ENCODE measurements at places on chromosomes 16 and 17.

- no peak for DNase-seq
These were observed 125.5 kb upstream of the CACNG3 start for GRCh38 chr16:24130494-24131085.

GRCh38 chr16:762595-763268 lies 2.2 kb downstream of the MSLN start:
- no peak for DNase-seq

- no peak for DNase-seq
These were observed 18.8 kb upstream of the CDK5R1 start for GRCh38 chr17:32467949-32468348.

DNA sequence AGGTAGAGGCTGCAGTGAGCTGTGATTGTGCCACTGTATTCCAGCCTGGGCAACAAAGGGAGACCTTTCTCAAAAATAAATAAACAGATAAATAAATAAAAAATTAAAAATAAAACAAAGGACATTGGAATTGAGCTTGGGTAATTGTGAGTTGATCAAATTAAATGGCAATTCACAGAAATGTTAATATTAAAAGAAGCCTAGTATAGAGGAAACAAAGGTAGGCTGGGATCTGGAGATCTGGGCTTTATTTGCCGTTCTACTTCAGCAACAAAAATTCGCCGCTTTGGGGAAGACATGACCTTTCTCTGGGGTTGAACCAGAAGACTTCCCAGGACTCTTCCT lies 332 bp upstream of the VPS25 start:
- DNase-seq: no peak

DNA sequence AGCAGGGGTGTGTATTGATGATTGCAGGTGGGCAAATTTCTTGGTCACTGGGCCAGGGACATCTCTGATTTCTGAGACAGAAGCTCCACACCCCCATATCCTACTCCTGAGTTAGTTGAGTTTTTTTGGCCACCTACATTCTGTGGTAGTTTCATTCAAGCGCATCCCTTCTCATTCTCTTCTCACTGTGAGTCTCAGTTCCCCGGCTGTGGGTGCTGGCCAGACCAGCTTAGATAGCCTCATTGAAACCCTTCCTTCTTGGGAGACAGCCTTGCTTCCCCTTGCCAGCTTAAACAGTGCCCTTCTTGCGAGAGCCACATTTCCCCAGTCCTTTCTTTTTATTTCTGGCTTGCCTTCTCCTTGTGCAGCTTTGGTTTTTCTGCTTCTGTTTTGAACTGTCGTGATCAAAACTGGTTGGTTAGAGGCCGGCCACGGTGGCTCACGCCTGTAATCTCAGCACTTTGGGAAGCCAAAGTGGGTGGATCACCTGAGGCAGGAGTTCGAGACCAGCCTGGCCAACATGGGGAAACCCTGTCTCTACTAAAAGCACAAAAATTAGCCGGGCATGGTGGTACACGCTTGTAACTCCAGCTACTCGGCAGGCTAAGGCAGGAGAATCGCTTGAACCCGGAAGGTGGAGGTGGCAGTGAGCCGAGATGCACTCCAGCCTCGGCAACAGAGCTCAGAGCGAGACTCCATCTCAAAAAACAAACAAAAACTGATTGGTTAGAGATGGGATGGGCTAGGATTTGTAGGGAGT lies 2.8 kb downstream of the GPT2 start:
- DNase-seq: no peak

DNA sequence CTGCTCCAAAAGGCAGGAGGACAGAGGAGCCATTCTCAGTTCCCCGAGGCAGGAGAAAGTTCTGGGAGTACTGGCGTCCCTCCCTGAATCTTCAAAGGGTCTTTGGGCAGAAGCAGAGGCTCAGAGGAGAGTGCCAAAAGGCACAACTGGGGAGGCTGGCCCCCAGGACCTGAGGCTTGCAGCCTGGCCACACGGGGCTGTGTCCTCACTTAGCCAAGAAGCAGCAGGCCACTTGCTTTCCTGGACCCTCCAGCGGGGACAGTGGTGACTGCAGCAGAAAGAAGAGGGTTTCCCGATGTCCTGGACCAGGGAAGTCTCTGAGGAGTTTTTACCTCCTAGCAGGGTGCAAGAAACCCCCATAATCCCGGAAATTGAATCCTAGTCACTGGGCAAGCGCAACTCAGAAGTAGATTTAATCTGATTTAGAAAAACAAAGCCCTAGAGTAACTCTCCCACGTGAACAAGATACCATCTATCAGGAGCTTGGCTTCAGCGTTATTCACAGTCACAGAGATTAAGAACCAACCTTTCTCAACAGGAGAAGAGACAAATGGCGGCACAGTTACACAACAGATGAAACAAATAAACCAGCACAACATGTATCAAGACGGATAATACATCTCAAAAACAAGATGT lies 25.5 kb upstream of the BCO1 start:
- no peak for DNase-seq

GRCh38 chr17:60887614-60888028 lies 210.0 kb downstream of the BCAS3 start:
- no peak for DNase-seq

GRCh38 chr16:56370875-56371659 lies 54.3 kb downstream of the AMFR start:
- peak; percentile 61 for DNase-seq

DNA sequence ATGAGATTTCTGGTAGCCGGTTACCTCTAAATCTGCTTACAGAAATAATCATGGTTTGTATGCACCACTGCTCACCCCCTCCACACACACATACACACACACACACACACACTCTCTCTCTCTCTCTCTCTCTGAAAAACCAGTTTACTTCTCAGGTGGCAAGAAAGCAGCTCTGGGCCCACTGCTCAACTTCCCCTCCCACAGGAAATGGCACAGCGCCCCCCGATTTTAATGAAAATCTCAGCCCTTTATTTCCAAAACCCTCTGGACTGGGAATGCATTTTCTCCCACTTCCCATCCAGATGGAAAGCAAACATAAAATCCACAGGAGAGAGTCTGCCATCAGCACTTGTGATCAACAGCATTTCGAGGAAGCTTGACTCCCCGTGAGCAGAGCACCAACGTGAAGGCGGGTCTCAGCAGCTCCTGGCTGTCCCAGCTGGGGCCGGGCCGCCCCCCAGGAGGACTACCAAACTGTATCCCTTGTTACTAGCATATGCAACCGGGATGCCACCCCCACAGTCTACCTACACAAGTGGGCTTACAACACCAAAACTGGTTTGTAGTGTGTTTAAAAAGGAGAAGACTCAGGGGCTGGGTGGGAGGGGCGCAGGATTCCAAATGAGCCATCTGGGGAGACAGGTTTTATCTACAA lies 121.1 kb downstream of the SLC39A11 start:
- DNase-seq: no peak

DNA sequence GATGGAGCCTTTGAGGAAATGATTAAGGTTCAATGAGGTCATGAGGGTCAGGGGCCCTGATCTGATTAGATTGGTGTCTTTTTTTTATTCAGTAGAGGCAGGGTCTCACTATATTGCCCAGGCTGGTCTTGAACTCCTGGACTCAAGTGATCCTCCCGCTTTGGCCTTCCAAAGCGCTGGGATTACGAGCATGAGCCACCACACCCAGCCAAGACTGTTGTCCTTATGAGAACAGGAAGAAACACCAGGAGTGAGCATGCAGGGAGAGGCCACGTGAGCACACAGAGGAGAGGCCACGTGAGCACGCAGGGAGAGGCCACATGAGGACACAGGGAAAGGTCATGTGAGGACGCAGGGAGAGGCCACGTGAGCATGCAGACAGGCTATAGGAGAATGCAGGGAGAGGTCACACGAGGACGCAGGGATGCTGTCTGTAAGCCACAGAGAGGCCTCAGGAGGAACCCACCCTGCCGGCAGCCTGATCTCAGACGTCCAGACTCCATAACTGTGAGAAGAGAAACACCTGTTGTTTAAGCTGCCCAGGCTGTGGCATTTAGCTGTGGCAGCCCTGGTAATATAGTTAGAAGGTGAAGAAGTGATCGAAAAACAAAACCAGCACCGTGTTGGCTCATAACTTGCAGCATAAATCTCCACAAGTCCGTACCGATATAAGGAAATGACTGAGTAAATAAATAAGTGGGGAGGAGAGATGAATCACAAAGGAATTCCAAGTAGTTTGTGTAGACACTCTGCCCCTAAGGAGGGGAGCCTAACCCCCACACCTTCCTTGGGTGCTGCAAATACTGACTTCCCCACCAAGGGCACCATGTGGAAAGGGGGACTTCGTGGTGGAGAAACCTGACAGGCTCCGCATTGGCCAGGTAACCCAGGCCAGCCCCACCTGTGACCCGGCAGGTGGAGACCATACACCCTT lies 14.6 kb upstream of the CSNK1D start:
- peak; percentile 35 for DNase-seq

DNA sequence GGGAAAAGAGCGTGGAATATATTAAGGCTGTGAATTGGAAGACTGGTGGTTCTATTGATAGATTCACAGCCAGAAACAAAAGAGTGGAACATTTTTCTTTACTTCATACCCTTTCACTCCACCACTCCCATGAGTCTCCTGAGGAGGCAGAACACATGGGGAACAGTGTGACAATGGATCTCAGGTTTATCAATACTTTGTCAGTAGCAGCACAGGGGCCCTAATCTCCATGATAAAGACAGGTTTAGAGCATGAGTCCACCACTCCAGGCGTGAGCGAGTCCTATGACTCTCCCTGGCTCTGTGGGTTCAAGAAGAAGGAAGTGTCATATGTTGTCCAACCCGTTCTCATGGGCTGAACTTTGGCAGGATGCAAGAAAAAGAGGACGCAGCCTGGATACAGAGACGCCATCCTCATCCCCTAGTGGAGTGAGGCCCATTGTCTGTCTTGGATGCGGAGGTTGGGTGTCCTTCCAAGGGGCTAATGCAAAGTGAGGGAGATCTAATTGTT lies 361.2 kb downstream of the TMEM114 start:
- no peak for DNase-seq

- no peak for DNase-seq
These were observed 24.3 kb downstream of the CCL4 start for GRCh38 chr17:36127911-36128310.

DNA sequence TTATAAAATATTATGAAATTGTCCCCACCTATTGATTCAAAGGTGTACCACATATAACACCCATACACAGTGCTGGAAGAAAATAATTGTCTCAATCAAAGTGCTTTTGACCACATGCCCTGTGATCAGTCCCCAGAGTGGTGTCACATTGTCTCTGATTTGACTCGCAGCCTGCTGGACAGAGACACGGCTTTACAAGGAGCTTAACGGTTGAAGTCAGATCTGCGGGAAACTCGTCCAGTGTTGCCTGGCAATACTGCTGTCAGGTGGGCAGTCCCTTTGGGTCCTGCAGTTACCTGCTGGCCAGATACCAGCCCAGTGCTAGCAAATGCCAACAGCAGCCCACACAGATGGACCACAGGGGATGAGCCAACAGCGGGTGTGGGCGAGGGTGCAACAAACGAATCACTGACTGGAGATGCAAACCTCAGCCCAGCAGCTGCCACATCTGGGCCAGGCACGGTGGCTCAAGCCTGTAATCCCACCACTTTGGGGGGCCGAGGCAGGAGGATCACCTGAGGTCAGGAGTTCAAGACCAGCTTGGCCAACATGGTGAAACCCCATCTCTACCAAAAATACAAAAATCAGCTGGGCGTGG lies 26.2 kb upstream of the SSTR2 start:
- no peak for DNase-seq

- no peak for DNase-seq
These were observed 9.8 kb downstream of the SLC7A6OS start for GRCh38 chr16:68300734-68301459.

GRCh38 chr17:17264430-17264829 lies 16.6 kb downstream of the COPS3 start:
- no peak for DNase-seq

GRCh38 chr17:74786431-74787055 lies 10.4 kb upstream of the NAT9 start:
- no peak for DNase-seq

GRCh38 chr17:67246403-67246652 lies 1.3 kb upstream of the HELZ start:
- no peak for DNase-seq

DNA sequence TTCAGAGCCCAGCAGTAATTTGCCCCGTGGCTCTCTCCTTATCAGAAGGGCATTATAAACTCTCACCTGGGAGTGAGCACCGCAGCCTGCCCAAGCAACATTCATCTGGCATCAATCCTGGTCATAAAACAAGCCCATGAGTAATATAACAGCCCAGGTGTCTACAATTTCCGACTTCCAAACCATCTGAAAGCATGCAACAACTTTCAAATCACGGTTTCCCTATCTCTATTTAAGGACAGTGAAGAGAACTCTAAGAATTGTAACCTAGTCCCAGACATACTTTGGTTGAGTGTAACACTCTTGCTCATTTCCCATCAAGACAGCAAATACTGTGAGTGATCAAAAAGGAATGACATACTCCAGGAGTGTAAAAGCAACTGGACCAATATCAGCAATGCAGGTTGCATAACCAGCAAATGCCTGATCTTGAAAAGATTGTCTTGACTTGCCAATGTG lies 487.4 kb upstream of the SOX9 start:
- peak; percentile 64 for DNase-seq

- DNase-seq: no peak
These were observed 39.7 kb downstream of the REXO5 start for GRCh38 chr16:20846030-20846429.

DNA sequence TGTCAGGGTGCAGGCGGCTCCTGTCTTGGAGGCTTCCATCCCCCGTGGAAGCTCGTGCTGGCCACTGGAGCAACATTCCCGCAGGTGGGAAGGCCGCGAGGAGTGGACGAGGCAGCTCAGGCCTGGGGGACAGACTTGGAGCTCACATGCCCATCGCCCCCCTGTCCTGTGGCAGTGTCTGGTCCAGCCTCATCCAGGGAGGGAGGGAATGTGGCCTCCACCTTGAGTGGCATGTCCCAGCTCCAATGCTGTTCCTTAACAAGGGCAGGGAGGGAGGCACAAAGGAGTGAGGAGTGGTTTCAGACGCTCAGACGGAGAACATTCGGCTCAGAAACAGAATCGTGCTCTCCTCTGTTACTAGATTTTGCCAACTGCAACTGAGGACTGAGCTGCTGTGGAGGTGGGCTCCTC lies 159.4 kb upstream of the CHMP6 start:
- peak; percentile 73 for DNase-seq

- DNase-seq: no peak
These were observed 172.5 kb downstream of the RPTOR start for GRCh38 chr17:80716986-80717719.

DNA sequence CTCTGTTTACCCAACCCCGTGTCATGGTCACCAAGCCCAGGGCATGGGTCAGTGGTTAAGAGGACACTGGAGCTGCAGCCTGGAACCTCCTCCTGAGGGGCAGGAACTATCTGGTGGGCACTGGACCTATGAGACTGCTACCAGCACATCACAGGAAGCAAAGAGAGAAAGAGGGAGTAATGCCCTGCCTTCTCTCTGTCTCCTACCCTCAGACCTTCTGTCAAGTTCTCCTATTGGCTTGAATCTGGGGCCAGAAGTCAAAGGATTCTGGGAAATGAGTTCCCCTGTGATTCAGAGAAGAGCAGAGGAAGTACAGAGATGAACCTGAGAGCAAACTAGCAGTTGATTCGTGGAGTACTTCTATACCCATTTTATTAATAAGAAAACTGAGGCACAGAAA lies 123.0 kb upstream of the GNAO1 start:
- DNase-seq: no peak

All from fibroblast of gingiva (primary cell).